ENCODE measurements at places on chromosomes 13 and 19.

DNA sequence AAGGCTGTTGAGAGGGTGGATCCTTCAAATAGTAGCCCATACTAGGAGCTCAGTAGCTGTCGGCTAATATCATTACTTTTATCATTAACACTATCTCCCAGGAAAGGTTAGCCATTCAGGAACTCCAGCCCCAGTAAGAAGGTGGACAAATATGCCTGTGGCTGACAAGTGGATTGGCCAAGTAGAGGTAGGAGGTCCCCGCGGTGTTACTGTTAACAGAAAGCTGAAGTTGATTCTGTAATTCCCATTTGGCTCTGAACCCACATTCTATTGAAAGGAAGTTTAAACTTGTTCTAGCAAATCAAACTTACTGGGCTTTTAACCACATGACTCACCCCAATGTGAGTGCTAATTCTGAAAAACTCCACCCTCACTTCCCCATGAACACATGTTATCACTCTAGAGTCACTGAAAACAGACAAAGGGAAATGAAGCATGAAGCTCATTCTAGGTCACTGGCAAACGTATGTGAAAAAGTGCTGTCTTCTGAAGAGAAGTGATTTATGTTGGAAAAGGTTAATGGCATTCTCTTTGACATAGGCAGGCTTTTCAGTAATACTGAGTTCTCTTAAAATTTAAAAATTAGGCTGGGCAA lies 273.5 kb downstream of the FGF14 start:
- DNase-seq = peak; percentile 36

GRCh38 chr13:50679321-50679720 lies 164.2 kb downstream of the DLEU7 start:
- no peak for DNase-seq

GRCh38 chr13:112583592-112584277 lies 4.2 kb downstream of the TUBGCP3 start:
- DNase-seq = no peak

DNA sequence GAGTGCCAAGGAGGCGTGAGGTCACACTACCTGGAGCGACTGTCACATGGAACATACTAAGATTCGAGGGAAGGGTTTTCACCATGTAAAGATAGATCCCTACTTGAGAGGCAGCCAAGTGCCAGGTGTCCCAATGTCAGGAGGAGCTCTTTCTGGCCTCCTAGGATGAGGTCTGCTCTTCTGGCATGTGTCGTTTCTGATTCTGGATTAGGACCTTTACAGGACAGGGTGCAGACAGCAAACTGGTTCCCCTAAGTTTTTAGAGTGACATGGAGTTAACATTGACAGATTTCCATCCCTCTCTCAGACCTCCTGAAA lies 75.3 kb downstream of the ZNF536 start:
- no peak for DNase-seq

- DNase-seq = no peak
Observed at GRCh38 chr19:14404312-14404711, 14.8 kb downstream of the DDX39A start.

GRCh38 chr13:76552041-76552772 lies 334.0 kb downstream of the KCTD12 start:
- no peak for DNase-seq

DNA sequence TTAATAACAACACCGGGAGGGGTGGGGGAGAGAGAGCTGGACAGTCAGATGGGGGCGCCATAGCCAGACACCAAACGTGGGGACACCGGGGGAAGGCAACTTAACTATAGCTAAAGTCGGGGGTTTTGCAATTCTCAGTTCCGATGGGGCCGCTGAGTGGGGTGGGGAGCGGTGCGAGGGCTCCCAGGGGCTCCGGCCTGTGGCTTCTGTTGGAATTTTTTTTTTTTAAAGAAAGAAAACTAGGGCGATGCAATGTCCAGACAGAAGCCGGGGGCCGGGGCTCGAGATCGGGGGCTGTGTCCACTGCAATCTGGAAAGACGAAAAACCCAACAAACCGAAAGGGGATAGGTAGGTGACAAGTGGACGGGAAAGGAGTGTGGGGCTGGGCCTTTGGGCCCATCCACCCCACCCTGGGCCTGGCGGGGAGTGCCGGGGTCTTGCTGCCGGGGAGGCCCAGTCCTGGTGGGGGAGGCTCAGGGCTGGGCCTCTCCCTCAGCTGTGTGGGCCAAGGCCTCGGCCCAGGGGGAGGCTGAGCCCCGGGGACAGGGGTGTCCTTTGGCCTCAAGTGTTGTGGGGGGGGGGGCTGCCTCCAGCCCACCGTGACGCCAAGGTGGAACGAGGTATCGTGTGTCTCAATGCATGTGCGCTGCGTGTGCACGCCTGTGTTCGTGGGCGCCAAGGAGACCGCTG lies 17.3 kb downstream of the PRKCSH start:
- no peak for DNase-seq

GRCh38 chr13:109309625-109310363 lies 476.6 kb downstream of the IRS2 start:
- DNase-seq = no peak

GRCh38 chr13:108755083-108755482 lies 125.7 kb downstream of the MYO16 start:
- peak; percentile 1 for DNase-seq

DNA sequence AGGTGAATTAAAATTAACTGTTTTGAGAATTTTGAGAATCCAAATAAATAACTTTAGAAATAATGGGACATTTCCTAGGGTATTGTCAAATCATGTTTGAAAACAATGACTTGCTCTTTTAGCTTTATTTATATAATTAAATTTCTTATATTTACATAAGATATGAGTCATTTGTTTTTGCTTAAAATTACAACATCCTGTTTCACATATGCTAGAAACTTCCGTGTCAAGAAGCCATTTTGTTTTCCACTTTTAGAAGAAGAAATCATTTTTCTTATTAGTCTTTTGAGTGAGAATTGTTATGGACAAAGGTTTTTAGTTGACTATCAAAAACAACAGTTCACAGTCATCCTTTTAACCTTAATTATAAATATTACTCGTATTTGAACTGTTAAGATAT lies 48.2 kb downstream of the DPY19L3 start:
- DNase-seq = peak; percentile 50

DNA sequence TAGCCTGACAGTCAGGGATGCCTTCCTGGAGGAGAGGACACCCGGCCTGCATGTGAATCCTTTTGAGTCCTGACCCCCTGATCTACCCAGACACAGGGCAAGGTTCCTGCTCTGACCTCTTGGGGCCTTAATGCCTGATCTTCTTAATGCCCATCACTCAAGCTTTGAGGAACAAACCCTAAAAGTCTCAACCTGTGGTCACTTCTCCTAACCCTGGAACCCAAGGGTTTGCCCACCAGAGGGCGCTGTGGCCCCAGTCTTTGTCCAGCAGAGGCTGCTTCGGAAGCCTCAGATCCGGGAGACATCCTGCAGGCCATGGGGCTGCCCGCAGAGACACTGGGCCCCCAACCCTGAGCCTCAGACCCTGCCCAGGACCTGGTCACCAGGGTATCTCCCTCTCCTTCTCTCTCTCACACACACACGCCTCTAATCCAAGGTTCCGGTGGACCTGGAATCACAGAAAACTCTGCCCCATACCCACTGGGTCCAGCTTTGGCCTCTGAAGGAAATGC lies 9.8 kb upstream of the DPF1 start:
- DNase-seq = peak; percentile 74

DNA sequence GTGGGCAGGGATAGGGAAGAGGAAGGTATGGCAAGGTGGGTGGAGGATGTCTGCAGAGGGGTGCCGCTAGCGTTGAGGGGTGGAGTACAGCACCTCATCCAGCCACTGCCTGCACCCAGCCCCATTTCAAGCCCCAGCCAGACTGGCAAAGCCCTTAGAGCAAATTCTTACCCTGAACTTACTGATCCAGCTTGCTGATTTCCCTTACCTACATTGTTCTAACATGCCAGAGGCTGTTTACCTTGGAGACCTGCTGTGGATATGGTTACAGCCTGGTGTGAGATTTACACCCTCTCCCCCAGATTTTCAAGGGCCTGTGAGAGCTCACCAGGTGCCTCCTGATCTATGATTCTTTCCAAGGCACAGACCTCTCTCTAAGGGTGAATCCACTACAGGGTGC lies 86.0 kb downstream of the ZNF726 start:
- DNase-seq = no peak

GRCh38 chr13:26707122-26708006 lies 53.2 kb downstream of the GPR12 start:
- peak; percentile 45 for DNase-seq

DNA sequence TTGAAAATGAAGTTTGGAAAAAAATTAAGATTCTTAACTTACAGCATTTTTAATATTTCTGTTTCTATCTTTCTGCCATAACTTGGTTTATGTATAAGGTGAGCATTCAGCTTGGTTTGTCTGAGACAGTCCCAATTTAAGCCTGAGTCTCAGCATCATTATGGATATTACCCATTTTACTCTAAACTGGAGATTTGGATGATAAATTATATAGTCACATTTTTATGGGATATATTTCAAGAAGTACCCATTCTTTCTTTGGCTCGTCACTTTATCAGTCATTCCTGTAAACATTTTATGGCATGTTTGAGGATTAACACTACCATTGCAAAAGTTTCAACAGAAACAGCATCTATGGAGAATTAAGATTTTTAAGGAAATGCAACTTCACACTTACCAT lies 1129.0 kb upstream of the PCDH9 start:
- no peak for DNase-seq

- no peak for DNase-seq
Observed at GRCh38 chr19:47093841-47094240, 19.7 kb downstream of the ZC3H4 start.

DNA sequence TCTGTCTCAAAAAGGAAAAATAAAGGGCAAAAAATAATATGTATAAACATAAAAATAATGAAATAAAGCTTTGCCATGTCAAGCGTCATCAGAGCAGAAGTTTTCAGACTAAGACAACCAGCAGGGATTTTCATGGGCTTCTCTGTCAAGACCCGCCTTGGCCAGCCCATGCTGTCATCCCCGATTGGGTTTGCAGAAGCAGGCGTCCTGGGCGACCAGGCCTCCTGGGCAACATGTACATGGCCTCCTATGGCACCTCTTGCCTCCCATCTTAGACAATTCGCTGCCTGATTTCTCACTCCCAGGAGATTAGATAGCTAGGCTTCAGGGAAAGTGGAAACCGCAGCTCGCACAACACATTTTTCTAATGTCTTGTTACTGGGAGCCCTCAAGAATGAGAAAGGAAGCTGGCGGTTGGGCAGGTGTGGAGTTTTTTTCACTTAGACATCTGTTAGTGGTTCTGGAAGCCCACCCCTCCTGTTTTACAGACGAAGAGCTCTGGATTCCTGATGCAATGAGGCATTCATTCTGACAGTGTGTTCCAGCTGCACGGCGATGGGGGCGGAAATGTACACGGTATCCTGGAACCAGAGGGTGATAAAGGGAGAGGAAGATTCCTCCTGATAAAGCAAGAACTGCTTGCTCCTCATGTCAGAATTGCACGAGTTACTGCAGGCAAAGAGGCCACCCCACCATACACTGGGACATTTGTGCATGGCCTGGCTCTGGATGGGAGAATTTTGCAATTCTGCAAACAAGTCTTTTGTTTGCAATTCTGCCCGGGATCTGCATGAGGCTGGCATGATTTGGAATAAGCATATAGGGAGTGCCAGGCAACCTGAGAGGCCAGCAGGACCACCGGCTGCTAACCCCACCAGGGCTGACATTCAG lies 47.4 kb upstream of the KATNAL1 start:
- no peak for DNase-seq

DNA sequence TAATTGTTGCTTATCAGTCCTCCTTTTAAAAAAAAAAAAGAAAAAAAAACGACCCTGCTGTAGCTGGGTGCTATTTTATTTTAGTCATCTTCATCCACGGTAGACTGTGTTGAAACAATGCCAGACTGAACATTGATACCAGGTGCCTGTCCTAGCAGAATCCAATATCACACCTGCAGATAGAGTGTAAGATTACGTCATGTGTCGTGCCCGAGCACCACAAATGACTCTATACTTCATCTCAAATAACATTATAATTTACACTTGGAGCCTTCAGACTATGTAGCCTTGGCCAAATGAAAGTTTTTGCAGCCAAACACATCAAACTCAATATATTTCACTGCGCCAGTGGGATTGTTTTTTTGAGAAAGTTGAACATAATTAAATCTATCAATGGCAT lies 410.6 kb downstream of the FGF9 start:
- no peak for DNase-seq

DNA sequence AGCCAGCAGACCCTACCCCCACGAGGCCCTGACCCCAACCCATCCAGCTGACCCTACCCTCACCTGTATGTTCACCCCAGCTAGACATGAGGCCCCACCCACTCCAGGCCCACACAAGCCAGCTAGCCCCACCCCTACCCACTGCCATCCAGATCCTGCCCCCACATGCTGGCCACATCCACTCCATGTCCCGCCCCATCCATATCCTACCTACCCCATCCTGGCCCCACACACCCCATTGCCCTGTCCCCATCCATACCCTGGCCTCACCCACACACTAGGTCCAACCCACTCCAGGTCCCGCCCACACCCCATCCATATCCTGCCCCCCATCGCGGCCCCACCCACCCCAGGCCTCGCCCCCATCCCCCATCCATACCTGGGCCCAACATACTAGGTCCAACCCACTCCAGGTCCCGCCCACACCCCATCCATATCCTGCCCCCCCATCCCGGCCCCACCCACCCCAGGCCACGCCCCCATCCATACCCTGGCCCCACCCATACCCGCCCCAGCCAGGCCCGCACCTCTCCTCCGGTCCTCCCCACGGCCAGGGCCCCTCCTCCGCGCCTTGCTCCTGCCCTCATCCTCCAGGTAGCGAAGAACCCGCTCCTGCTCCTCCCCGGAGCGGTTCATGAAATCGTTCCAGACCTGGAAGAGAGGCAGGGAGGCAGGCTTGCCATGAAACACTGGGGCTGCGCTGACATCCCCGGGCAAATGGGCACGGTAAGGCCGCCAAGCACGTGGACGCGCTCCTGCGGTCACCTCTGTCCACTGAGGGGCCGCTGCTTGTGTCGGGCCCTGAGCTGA lies 7.2 kb downstream of the RNU6-9 start:
- DNase-seq = no peak

GRCh38 chr13:68124437-68125086 lies 894.4 kb upstream of the PCDH9 start:
- DNase-seq = no peak

GRCh38 chr19:56109226-56109625 lies 11.9 kb downstream of the ZNF787 start:
- DNase-seq = peak; percentile 37

DNA sequence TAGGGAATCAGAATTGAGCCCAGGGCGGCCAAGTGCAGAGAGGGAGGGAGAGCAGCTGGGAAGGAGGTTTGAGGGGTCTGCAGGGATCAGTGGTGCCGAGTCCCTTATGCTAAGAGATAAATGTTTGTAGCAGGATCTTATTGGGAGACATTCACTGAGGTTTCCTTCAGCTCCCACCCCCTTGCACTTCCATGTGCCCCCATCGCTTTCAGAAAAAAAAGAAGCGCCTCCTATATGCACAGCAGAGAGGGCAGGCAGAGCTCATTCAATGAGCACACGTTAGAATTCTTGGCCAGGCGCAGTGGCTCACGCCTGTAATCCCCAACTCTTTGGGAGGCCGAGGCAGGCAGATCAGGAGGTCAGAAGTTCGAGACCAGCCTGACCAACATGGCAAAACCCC lies 28.0 kb downstream of the CYP4F2 start:
- no peak for DNase-seq

Measured in fibroblast of villous mesenchyme (primary cell).